NCI-H2081 treated with DMSO at 0.1 percent for 48 hours (cell line): ENCODE measurements at places on chromosomes 16 and 17.

- no peak for DNase-seq
Observed at GRCh38 chr17:3710951-3711383, 12.7 kb upstream of the HASPIN start.

DNA sequence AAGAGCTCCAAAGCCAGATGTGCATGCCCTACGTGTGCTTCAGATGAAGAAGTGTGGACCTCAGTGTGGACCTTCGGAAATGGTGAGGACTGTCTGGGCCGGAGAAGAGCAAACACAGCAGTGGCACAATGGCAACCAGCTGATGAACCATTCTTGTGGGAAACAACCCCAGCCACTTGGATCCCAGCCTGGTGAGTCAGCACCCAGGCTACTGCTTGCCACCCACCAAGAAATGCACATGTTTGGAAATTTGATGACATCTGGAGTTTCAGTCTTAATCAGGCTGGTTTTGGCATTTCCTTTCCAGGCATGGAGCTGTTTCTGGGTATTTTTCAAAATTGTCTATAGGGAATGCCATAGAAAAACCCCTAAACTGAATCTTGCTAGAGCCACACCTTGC lies 42.7 kb downstream of the DYNLRB2 start:
- no peak for DNase-seq

GRCh38 chr17:37430051-37430627 lies 23.5 kb downstream of the TADA2A start:
- DNase-seq = no peak

- no peak for DNase-seq
Observed at GRCh38 chr17:50423553-50424159, 2.4 kb upstream of the ACSF2 start.

DNA sequence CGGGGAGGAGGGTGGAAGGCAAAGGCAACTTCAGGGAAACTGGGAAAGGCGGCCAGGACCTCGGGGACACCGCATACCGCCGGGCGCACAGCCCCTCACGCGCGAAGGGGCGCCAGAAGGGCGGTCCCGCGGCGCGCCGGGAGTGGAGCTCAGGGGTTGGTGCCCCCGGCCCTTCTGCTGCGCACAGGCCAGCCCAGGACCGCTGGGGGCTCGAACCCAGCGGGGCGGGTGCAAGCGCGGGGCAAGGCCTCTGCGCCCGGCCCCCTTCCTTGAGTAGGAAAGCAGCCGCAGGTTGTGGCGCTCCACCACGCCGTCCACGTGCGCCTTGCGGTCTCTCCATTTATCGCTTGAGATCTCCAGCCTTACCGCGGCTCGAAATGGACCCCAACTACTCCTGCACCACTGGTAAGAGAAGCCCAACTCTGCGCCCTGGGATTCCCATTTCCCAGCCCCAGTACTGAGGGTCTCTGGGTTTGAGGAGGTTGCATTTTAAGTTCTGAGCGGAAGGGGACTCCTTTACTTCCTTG lies 3.0 kb upstream of the MT1A start:
- DNase-seq = no peak

- no peak for DNase-seq
Observed at GRCh38 chr17:47214931-47215330, 5.8 kb downstream of the MYL4 start.

DNA sequence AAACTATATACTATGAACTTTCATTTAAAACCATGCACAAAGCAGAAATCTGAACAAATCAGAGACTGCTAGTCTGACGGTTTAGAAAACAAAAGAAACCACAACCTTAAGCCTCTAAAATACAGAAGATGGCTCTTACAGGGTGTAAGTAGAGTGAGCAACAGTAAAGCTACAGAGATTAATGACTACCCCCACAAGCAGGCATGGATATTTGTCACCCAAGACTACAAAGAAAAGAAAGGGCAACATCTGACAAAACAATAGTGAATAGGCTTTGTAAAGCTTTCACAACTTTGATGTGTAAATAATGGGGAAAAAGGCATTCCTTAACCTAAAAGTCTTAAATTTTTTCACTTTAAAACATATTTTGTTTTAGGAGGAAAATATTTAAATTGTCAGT lies 75.0 kb downstream of the SPAG9 start:
- peak; percentile 38 for DNase-seq

DNA sequence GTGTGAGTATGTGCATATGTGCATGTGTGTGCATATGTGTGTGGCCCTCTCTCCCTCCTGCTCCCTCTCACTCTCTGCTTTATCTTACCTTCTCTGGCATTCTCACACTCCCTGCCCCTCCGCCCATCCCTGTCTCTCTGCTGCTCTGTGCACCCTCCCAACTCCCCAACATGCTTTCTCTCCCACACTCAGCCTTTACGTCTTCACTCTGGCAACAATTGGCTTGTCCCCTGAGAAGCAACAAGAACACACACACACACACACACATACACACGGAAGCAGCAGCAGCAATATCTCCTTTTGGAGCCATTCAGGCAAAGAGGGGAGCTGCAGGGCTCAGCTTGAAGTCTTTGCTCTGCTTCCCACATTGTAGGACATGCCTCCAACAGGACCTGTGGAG lies 27.8 kb downstream of the PITPNM3 start:
- DNase-seq = no peak

GRCh38 chr17:73343739-73344454 lies 32.1 kb upstream of the CDC42EP4 start:
- DNase-seq = no peak

- DNase-seq = no peak
Observed at GRCh38 chr16:78256686-78257375, 157.4 kb downstream of the WWOX start.

DNA sequence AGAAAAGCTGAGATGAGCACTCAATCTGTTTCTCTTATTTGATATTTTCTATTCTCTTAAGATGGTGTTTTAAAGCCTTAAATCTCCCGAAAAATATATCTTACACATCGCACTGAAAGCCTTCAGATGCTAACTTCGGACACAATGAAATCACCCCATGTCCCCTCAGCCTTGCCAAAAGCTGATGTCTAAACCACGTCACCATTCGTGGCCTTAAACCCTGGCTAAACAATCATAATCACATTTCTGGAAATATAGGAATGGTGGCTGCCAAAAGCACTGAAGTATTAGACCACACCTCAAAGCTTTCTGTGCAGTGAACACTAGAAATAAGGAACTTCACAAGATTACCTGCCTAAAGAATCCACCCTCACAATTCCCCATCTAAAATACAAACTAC lies 402.7 kb downstream of the SOX9 start:
- no peak for DNase-seq

- DNase-seq = no peak
Observed at GRCh38 chr16:58187092-58187491, 10.8 kb downstream of the CSNK2A2 start.

DNA sequence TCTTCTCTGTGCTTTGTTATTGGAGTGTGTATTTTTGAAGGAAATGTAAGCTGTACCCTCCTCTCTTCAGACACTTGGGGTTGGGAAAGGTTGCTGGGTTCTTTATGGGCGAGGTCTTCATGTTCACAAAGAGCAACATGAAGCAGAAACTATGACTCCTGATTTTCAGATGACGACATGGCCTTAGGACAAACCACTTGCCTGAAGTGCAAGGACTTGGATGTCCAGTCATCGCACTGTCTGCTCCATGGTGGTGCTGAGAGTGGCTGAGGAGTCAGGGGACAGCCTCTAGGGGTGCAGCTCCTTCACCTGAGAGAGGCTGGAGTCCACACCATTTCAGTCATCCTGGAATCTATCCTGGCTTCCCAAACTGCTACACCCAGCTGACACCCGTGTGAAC lies 183.9 kb upstream of the CDH5 start:
- no peak for DNase-seq

DNA sequence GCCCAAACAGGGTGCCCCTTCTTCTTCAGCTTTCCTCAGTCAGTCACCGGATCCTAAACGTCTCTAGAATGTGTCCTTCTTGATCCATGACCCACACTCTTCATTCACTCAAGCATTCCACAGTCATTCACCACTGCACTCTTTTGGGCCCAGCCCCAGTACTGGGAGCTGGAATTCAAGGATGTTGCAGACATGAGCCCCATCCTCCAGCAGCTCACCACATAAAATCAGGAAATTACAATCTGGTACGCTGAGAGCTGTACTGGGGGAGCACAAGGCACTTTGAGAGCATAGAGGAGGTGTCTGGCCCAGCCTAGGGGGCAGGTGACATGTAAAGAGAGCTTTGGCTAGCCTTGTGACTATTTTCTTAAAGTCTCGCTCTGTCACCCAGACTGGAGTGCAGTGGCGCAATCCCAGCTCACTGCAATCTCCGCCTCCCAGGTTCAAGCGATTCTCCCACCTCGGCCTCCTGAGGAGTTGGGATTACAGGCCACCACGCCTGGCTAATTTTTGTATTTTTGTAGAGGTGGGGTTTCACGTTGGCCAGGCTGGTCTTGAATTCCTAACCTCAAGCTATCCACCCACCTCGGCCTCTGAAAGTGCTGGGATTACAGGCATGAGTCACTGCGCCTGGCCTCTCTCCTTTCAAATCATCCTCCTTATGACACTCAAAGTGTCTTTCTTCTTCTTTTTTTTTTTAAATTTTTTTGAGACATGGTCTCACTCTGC lies 18.7 kb downstream of the CES4A start:
- no peak for DNase-seq

DNA sequence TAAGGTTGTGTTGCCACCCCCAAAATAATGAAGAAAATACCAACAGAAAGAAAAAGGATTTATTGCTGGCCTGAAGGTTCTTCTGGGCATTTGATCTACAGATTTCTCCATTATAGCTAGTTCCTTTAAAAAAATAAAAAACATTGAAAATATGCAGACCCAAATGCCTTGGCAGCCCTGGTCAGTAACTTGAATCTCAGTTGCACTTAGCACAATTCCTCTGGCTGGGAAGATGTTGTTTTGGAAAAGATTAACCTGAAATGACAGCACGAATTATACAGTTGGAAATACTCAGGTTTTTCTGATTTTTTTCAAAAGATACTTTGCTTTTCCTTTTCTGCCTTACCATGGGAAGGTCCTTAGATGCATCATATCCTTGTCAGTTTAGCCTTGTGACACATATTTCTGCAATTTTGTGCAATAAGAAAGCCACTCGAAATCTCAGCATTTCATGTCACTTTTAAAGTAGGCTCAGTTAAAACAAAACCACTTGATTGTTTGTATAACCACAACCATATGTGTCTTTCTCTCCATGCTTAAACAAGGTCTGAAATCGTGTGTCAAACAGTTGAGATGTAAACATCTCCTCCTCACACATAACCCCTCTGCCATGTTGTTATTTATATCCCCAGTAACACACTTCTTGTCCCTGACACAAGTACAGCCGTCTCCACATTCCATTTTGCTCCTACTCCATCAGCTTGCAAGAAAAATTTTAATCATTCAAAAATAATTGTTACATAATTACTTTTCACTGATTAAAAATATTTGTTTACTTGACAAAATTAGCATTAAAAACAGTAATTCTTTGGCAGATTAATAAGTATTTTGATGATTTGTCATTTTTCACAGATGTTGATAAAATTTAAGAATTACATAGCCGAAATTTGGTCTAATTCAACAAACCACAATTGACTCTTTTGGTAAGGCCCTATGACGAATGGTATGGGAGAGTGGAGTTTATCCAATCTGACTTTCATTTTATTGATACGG lies 61.1 kb downstream of the SIAH1 start:
- DNase-seq = no peak

GRCh38 chr16:55088098-55088497 lies 157.4 kb downstream of the IRX5 start:
- DNase-seq = no peak

GRCh38 chr17:55286681-55287589 lies 22.2 kb downstream of the HLF start:
- no peak for DNase-seq

- DNase-seq = no peak
Observed at GRCh38 chr17:345992-346785, 6.4 kb downstream of the RPH3AL start.

GRCh38 chr17:68097161-68097805 lies 61.7 kb downstream of the KPNA2 start:
- no peak for DNase-seq

DNA sequence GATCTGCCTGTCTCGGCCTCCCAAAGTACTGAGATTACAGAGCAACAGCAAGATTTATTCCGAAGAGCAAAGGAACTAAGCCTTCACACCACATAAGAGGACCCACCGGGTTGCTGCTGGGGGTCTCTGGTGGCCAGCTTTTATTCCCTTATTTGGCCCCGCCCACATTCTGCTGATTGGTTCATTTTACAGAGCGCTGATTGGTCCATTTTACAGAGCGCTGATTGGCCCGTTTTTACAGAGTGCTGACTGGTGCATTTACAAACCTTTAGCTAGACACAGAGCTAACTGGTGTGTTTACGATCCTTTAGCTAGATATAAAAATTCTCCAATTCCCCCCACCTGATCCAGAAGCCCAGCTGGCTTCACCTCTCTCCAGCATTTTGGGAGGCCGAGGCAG lies 26.3 kb downstream of the COPRS start:
- DNase-seq = no peak

GRCh38 chr17:68468788-68469187 lies 11.5 kb upstream of the WIPI1 start:
- no peak for DNase-seq

- DNase-seq = no peak
Observed at GRCh38 chr16:10086620-10087019, 95.6 kb downstream of the GRIN2A start.

GRCh38 chr16:22726868-22727267 lies 87.1 kb upstream of the HS3ST2 start:
- DNase-seq = no peak

GRCh38 chr17:51362811-51363585 lies 102.7 kb downstream of the UTP18 start:
- DNase-seq = no peak

- no peak for DNase-seq
Observed at GRCh38 chr16:13510425-13511151, 409.4 kb upstream of the ERCC4 start.

DNA sequence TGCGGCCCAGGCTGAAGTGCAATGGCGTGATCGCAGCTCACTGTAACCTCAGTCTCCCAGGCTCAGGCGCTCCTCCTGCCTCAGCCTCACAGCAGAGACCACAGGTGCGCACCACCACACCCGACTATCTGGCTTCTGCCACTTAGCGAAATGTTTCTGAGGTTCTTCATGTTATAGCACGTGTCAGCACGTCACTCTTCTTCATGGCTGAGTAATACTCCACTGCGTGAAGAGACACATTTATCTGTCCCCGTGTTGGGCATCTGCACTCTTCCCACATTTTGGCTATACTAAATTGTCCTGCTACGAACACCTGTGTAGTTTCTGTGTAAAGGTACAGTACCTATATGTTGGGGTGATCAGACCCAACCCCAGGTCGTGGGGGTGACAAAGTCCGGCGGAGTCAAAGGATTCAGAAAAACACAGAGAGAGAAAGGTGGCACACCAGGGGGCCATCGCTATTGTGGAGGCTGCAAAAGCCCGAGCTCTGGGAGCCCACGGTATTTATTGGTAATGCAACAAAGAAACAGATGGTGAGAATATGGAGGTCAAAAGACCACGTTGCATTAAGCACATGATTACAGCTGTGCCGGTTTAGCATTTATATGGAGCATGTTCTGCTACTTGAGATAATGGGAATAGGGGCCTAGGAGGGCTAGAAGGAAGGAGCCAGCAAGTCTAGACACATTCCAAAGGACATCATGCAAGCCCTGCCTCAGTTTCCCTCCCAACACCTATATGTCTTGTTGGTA lies 851 bp upstream of the DPEP1 start:
- DNase-seq = no peak

- DNase-seq = no peak
Observed at GRCh38 chr16:82629441-82630027, 2.8 kb downstream of the CDH13 start.

GRCh38 chr16:72590151-72590937 lies 418.4 kb upstream of the PMFBP1 start:
- no peak for DNase-seq
